Upper lobe of left lung (tissue), 6 donors: ENCODE measurements at places on chromosomes 5 and 9. TPM values are rescaled to one million over a fixed set of nuclear protein-coding genes. Genes with fewer than 3 reads are reported as not detected.

The ZDHHC11 gene
- total RNA-seq, result 64.6 TPM

The TOR4A gene
- total RNA-seq, result 31.5 TPM

The PCSK1 gene
- total RNA-seq, result 0.20 TPM

The ACTL7A gene
- not detected for total RNA-seq

The CCNI2 gene
- total RNA-seq, result 0.33 TPM

The IRX4 gene
- not detected for total RNA-seq

The TAF7 gene
- 36.7 TPM for total RNA-seq

The MRPS2 gene
- 11.1 TPM for total RNA-seq

The PCDHGB7 gene
- total RNA-seq, result 8.7 TPM

The FBP2 gene
- not detected for total RNA-seq

The FKTN gene
- 7.8 TPM for total RNA-seq

The ADAMTS16 gene
- total RNA-seq, result not detected

The GOLPH3 gene
- 127 TPM for total RNA-seq

The PCDHGA4 gene
- 9.4 TPM for total RNA-seq
